ENCODE measurements at places on chromosomes 16 and 17. TPM values are rescaled to one million over a fixed set of nuclear protein-coding genes. Genes with fewer than 3 reads are reported as not detected.

Gene CPNE7
- 78.8 TPM for total RNA-seq

Gene OR1F1
- 0.31 TPM for total RNA-seq

Gene SCNN1B
- 0.68 TPM for total RNA-seq

Gene GP2
- total RNA-seq: not detected

Gene TRIM72
- 0.01 TPM for total RNA-seq

Gene ACSM2A
- total RNA-seq: not detected

Gene CTRB2
- total RNA-seq: not detected

Gene FAAP100
- total RNA-seq: 27.5 TPM

Gene PRSS27
- total RNA-seq: 0.82 TPM

Gene NPIPA2
- 2.2 TPM for total RNA-seq

Gene OTOP3
- total RNA-seq: not detected

Gene ITGA2B
- total RNA-seq: 1.8 TPM
